ENCODE measurements at places on chromosomes 6 and 20.

- DNase-seq = no peak
These were observed 69.7 kb downstream of the DLL1 start for GRCh38 chr6:170221052-170221752.

DNA sequence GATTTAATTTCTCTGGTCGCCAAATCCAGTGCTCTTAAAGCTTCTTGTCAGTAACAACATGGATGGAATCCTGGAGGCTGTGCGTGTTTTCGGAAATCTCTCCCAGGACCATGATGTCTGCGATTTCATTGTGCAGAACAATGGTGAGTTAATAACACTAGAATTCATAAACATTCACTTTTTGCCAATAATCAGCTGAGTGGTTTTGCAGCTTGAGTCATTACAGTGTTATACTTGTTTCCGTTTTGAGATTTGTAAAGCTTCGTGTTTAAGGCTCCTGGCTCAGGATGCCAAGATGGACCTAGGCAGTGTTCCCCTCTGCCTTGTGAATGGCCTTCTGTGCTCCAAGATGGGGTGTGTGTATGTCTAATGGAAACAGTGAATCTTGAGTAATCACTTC, 113.8 kb downstream of the ARMC2 start:
- DNase-seq = no peak

- no peak for DNase-seq
These were observed 110.1 kb downstream of the ERMARD start for GRCh38 chr6:169861431-169862042.

GRCh38 chr6:166389119-166389518, 6.4 kb upstream of the MPC1 start:
- DNase-seq = no peak

GRCh38 chr6:131027326-131027725, 35.7 kb downstream of the EPB41L2 start:
- DNase-seq = no peak

DNA sequence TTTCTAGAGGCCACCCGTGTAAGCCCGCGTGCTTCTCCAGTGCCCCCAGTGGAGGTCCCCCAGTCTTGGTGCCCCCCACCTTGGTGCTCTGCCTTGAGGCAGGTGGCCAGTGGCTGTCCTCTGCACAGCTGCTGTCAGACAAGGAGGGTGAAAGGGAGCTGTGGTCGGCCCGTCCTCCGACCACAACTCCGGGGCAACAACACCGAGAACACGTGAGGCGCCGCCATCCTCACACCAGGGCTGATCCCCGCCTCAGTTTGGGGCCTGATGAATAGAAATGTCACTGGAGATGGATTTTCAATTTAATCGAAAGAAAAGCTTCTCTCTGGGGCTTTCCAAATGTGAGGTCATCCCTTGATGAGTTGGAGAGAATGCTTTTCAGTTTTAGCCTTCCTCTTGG, 304.6 kb downstream of the CDH4 start:
- DNase-seq = no peak

DNA sequence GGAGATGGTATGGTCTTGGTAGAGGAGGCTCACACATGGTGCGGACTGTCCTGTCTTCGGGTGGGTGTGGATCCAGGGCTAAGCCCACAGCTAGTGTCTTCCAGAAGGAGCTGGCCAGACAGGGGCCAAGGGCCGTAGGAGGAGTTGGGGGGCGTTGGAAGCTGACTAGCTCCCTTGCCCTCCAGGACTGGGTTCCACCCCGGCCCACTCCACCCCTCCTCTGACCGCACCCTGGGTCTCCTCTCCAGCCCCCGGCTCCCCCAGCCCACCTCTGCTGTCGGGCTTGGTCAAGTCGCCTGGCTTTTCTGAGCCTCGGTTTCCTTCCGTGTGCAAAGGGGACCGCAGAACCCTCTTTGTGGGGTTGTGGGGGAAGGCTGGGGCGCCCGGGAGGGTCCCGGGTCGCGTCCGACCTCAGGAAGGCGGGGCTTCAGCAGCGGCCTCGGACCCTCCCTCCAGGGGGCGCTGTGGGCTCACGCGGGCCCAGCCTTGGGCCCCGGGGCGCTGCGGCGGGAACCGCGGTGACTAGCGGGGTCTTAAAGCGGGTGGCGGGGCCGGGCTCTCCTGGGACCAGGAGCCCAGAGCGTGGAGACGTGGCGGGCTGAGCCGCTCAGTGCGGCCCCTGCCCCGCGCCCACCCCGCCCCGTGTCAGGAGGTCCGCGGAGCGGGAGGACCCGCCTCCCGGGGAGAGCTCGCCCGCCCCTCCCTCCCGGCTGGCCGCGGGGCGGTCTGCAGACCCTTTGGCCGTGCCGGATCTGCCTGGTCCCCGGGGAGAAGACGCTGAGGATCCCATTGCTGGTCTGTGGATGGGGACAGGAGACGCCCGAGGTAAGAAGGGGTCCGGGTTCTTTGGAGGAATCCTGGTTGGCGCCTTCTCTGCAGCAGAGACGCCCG, 5.4 kb downstream of the NPBWR2 start:
- no peak for DNase-seq

DNA sequence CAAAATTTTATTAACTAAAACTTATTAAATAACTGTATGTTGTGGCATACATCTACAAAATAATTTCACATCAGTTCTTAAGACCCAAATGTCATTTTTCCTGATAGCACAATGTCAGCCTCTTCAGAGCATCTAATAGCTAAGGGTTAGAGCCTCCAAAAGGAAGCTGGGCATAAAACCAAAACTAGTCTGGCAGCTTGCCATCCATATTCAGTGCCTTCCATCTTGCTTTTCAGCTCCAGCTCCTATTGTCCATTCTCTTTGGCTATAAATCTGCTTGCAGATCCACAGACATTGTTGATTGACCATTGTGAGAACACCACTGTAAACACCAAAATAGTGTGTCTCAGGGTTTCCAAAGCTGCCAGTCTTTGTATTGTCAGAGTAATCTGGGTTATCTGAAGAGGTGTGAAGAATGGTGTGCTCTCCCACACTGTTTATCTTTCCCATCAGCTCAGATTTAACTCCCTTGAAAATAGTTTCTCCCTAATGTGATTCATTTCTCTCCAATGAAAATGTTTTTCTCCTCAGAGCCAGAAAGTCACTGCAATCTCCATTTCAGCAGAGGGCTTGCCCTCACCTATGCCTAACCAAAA, 154.8 kb upstream of the KCNQ5 start:
- no peak for DNase-seq

DNA sequence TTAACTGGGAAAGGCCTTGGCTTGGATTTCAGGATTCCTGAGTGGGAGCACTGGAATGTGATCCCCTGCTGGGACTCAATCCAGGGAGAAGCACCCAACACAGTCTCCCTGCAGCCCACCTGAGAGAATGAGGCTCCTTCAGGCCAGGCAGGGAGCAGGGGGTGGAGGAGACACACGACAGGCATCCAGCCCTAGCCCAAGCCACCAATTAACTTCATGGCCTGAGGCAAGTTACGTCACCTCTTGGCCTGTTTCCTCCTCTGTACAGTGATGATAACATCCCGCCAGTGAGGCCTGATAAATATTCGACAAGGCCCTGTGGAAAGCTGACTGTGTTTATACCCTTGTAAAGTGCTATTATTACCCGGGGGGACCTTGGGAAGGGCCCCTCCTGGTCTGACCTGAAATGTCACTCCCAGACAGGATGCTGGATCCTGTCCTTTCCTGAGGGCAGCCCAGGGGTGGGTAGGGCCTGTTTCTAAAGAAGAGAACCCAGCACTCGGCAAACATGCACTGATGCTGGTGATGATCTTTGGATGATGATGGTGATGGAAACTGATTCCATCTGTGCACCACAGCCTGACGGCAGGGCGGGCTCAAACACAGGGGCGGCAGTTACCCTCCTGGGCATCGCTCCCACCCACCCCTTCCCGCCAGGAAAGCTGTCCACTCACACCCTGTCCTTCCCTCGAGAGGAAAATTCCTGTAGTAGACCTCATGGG, 12.4 kb downstream of the FRS3 start:
- no peak for DNase-seq

DNA sequence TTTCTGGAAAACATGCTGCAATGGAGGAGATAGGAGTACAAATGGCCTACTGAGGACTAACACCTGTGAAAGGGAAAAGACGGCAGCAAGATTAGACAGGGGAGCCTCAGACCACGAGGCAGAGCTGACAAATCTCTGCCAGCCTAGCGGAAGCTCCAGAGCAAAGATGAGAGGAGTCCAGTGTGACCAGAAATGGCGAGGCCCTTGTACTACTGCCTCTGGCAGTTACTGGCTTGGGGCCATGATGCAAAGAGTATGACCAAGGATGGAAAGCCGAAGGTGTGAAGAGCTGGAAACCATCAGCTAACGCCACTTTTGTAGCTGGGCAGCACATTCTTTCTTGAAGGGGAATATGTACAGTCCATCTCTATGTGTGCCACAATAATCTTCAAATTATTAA, 55.4 kb downstream of the RALGAPA2 start:
- no peak for DNase-seq

DNA sequence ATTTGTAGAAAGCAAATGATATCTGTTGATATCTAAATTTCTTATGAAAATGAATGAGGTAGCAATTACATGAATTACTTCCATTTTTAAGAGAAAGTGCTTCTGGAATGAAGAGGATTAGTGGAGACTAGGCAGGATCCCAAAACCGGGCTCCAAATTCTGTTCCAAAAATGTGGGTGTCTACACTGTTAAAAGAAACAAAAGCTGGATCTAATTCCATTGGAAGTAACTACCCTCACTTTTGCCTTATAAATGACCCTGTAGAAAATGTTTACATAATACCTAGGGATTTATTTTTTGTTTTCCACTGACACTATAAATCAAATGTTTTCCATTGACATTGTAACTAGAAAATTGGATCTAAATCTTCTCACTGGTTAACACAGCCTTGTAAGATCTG, 454.9 kb upstream of the JARID2 start:
- DNase-seq = no peak

DNA sequence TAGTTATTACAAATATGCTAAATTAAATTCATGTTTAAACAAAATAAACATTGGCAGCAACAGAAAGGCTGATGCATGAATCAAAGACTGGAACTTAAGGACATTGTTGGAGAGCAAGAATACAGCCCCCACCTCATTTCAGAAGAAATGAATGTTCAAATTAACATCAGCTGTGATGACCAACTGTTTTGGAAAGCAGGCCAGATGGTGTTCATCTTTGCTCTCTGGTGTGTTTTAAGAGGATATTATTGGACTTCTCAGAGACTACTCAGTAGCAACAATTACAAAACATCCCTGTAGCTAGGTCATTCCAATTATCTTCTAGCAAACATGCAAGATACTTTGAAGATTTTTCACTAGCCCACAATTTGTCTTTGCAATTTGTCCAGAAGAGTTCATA, 118.6 kb upstream of the DOK5 start:
- no peak for DNase-seq

- DNase-seq = no peak
These were observed 110.9 kb downstream of the SH3BGRL2 start for GRCh38 chr6:79742030-79742429.

Measured in GM18507 (cell line).